ENCODE measurements at places on chromosomes 16 and 17. TPM values are rescaled to one million over a fixed set of nuclear protein-coding genes. Genes with fewer than 3 reads are reported as not detected.

CHST4 gene
- total RNA-seq: 0.46 TPM

GSDMA gene
- total RNA-seq: not detected

SLC12A3 gene
- total RNA-seq: not detected

SYNGR3 gene
- 112 TPM for total RNA-seq

PNMT gene
- 3.2 TPM for total RNA-seq

ITGB3 gene
- total RNA-seq: 2.1 TPM

CES1 gene
- 1.2 TPM for total RNA-seq

GLP2R gene
- total RNA-seq: not detected

KRTAP4-5 gene
- not detected for total RNA-seq
